Right lobe of liver (tissue), 6 donors: ENCODE measurements at places on chromosomes 5 and 9.

- no peak for DNase-seq
These were observed 18.5 kb downstream of the KIAA1958 start for GRCh38 chr9:112505086-112505485.

DNA sequence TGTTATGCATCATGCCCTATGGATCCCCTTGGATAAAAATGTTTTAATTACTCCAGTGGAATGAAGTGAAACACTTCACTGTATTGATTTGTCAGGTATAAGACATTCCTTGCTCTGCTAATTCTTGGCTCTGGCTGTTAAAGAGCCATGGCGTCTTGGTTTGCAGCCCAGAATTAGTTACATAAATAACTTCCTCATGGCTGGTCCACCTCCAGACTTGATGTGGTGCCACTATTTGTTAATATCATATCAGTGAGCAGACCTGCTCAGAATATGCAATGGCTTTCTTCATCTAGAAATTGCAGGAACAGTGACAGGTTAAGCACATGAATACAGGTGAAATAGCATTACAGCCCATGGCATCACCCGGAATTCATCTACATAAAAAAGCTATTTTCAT is 446.9 kb upstream of the GRIN3A start:
- no peak for DNase-seq

DNA sequence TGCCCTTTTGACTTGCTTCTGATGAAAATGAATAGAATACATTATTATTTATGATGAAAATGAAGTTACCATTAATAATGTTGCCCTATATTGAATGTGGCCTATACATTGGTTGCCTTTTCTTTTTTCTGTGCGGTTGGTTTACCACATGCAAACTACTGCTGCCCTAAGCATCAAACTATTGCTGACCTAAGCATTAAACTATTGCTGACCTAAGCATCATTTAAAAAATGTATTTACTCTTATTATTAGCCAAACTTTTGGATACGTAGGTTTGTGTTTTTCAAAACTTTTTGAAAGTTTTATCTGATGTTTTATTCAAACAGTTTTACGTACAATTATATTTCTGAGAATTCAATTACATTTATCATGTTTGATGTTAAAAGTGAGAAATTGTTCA is 76.0 kb upstream of the CDH10 start:
- DNase-seq: no peak

- no peak for DNase-seq
These were observed 191.1 kb upstream of the GAS1 start for GRCh38 chr9:87138128-87139040.
